ENCODE measurements at places on chromosomes 6 and 20.

DNA sequence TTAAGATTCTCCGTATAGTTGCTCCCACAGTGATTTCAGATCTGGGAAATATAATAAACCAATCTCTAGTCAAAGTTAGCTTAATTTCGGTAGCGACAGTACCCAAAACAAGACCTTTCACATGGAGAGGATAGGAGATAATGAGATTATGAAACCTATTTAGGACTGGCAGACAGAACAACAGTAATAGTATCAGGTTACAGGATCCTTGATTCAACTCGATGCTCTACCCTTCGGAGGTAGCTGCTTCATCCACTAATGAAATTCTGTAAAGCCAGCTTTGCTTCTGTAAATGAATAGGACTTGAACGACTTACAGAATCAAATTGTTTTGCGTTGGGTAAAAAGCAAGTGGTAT is 534 bp upstream of the AKIRIN2 start:
- no peak for DNase-seq

- no peak for DNase-seq
Measured at GRCh38 chr20:51120868-51121267, 98.0 kb upstream of the KCNG1 start.

GRCh38 chr20:49614338-49615050 is 46.6 kb upstream of the PTGIS start:
- DNase-seq, result no peak

GRCh38 chr6:13427801-13428582 is 59.4 kb downstream of the GFOD1 start:
- peak; percentile 73 for DNase-seq

DNA sequence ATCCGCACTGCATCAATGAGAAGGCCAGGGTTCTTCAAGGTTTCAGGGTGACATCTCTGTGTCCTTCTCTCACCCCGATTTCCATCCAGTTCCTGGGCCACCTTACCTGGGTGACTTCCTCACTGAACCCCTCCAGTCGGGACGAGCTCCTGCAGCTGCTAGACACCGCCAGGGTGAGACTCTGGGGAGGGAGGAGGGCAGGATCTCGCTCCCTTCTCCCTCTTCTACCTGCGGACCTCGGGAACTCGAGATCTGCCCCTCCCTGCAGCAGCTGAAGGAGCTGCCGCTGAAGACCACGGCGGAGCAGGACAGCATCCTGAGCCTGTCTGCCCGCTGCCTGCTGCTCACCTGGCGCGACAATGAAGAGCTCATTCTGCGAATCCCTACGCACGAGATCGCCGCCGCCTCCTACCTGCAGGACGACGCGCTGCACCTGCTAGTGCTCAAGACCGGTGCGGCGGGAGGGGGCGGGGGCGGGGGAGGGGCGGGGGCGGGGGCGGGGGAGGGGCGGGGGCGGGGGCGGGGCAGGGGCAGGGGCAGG is 7.5 kb downstream of the CCM2L start:
- no peak for DNase-seq

DNA sequence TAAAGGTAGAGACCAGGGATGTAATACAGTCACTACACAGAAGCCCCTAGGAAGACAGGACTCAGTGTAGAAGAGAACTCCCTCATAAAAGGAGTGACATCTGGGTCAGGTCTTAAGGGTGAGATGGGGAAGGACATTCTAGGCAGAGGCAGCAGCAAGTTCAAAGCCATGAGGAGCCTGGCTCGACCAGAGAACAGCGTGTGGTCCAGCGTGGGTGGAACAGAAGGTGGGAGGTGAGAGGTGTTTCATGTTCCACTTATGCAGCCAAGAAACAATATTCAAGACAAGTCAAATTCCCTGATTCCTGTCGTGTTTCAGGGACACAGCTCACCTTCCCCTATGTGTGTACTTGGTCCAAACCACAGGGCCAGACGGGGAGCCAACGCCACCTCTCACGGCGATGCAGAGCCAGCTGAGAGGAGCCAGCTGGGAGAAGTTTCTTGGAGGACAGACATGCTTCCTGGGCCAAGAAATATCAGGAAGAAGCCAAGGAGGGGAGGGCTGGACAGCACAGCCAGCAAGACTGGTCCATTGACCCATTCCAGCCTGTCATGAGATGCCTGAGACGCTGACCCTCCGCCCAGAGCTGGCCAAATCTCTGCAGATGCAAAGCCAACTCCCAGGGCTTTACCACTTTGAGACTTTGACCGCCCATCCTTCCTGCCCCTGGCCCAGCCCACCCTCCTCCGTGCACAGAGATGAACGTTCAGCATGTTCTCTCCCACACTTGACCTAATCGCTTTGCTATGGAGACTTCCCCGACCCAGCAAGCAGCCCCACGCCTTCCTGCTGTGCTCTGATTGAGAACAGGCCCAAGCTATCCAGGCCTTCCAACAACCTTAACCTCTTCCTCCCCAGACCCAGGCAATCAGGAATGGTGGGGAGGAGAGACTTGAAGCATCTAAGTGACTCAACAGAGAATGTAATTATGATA is 113.8 kb downstream of the PRND start:
- DNase-seq, result no peak

DNA sequence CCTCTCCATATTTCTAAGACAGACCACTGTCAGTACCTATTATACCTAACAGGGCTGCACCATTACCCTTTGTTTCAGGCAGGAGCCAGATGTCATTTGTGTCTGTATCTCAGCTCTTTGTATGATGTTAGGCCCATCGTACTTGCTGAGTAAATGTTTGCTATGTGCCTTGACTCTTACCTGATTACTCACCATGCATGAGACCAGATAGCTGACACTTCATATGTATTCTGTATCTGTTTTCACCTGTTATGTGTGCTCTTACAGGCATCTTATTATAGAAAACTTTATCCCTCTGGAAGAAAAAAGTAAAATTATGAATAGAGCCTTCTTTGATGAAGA is 31.7 kb upstream of the ASXL1 start:
- no peak for DNase-seq

DNA sequence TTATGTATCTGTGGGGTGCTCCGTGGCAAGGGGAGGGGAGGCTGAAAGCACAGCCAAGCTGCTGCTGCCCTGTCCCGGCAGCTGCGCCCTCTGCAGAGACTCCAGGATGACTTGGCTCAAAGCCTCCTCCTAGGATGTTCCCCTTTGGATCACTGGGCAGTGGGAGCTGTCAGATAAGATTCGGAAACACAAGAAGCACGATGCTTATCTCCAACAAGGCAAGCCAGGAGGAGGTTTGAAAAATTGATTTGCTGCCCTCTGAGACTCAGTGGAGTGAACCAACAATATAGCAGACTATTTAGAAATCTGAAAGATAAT is 776.4 kb downstream of the C6orf118 start:
- DNase-seq, result no peak

DNA sequence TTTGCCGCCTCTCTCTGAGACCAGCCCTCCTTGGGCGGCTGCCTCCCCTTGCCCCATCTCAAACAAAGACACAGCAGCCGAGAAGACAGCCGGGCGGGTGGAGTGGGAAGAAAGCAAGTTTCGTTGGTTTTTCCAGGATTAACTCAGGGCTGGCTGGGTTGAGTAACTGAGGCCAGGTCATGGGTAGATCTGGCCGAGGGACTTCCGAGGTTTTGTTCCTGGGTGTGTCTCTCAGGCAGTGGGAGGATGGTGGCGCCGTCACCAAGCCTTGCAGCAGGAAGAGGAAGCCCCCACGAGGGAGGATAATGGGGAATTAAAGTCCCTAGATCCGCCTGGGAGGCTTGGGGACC is 167.2 kb downstream of the TTLL2 start:
- DNase-seq, result no peak
